ENCODE measurements at places on chromosomes 16 and 17.

GRCh38 chr16:53680756-53681155 is 22.9 kb downstream of the RPGRIP1L start:
- DNase-seq: no peak

- no peak for DNase-seq
These were observed 996 bp downstream of the MLKL start for GRCh38 chr16:74699666-74700065.

GRCh38 chr16:86215979-86216585 is 294.2 kb upstream of the FOXF1 start:
- DNase-seq: no peak

GRCh38 chr16:4852221-4852872 is 5.1 kb downstream of the UBN1 start:
- no peak for DNase-seq

DNA sequence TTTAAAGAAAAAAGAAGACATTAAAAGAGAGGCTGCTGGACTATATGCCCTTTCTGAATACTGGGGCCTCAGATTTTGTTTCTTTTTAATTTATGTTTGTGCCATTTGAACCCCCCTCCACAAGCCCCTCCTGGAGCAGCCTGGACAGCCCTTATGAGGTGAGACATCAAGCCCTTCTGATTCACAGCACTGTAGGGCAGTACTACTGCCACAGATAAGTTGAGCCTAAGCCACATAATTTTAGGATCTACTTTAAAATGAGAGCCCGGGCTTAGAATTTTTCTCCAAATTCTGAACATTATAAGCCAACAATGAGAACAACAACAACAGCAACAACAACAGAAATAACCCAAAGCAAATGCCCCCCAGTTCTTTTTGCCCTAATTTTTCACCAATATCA is 256.9 kb upstream of the SALL1 start:
- no peak for DNase-seq

DNA sequence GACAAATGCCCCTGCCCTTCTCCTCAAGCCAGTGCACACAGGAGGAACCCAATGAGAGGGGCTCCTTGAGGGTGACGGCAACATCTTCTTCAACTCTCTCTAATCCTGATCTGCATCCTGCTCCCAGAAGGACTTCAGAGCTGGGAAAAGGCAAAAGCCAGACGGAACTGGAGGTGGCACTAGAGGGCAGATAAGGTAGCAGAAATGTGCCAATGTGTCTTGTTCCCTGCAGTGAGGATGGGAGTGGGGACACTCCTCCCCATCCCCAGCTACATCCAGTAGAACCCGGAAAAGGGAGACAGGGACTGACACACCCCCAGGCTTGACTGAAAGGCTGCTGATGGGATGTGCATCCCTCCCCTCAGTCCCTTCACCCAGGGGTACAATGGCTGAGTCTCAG is 28.5 kb downstream of the SRCIN1 start:
- DNase-seq: no peak

DNA sequence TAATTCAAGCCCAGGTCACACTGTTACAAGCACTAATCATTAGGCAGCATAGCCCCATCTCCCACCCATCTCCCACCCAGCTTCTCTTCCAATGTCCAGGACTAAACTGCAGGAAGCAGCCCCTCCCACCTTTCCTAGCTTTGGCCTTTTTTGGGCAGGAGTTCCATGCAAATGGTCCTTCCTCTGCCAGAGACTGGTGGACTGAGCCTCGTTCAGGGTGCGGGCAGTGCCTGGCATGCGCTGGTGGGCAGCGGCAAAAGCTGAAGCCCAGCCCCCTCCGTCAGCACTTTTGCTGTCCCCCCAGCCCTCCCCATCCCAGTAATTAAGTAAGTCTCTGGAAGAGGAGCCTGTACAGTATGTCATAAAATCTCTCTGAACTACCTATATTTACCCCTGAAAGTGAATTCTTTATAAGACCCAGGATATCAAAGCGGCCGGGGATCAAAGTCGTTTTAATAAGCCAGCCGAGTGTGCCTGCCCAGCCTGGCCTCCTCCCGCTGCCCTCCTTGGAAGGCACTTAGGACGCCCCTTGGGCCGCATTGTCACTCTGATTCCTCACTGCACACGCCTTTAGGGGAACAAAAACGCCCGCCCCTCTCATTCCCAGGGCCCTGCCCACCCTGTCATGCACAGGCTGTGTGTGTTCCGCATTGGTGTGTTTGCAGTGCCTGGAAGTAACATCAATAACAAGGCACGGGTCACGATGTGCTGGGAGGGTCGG is 109.9 kb downstream of the IRX5 start:
- DNase-seq: no peak

- no peak for DNase-seq
These were observed 9.1 kb downstream of the CRHR1 start for GRCh38 chr17:45792995-45793755.

DNA sequence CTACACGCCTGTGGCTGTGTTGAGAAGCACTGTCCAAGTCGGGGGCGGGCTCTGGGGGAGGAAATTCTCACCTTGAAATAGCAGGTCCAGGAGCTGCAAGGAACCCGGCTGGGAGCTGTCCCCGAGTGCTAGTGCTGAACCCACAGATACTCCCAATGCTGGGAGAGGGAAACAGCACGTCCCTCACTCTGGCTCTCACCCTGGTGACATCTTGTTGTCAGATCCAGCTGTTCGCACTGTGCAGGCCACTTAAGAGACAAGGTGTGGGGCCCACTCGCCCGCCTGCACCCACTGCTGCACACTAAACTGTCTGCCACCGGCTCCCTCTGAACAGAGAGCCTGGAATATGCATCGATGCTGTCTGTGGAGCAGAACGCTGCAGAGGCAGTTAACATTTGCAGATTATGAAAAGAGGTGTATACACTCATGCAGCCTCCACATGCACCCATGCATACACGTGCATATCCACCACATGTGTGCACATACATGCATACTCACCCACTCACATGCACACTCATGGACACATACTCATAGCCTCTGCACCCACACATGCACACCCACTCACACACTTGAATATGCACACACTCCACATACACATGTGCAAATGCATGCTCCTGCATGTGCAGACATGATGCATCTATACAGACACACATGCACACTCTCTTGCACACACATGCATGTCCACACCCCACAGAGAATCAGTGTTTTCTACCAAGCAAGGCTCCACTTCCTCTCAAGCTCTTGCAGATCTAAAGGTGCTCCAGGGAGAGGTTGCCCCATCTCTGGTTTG is 42.0 kb downstream of the MGAT5B start:
- peak; percentile 68 for DNase-seq

- no peak for DNase-seq
These were observed 37.1 kb downstream of the TMEM11 start for GRCh38 chr17:21176773-21177395.

GRCh38 chr16:24668481-24669061 is 60.9 kb upstream of the TNRC6A start:
- no peak for DNase-seq

- DNase-seq: no peak
These were observed 116.6 kb downstream of the XYLT1 start for GRCh38 chr16:17354141-17354601.

DNA sequence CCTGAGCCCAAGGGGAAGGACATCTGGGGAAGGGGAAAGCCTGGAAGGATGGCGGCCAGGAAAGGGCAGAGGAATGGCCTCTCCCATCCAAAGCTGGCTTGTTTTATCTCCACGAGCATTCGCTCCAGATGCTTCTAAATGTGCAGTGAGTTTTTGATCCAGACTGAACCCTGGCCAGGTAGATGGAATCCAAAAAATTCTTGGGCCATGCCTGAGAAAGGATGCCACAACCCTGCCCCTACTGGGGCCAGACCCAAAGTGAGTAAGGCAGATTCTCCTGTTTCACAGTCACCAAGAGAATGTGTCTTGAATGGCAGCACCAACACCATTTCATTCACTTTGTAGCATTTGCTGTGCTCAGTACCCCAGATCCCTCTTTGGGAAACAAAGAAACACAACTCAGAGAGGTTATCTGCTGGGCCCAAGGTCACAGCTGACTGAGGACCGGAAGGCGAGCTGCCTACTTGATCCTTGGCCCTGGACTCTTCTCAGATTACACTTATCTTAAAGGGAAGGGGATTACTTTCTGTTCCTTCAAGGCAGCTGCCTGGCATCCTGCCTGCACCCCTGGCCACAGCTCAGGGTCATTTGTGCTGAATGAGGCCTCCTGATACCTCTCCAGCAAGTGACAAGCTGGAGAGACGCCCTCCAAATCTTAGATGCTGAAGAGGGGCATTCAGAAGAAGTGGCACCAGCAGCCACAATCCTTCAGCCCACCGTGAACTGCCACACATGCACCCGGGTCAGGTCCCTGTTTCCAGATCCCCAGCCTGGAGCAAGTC is 3.6 kb downstream of the LRRC75A start:
- no peak for DNase-seq

DNA sequence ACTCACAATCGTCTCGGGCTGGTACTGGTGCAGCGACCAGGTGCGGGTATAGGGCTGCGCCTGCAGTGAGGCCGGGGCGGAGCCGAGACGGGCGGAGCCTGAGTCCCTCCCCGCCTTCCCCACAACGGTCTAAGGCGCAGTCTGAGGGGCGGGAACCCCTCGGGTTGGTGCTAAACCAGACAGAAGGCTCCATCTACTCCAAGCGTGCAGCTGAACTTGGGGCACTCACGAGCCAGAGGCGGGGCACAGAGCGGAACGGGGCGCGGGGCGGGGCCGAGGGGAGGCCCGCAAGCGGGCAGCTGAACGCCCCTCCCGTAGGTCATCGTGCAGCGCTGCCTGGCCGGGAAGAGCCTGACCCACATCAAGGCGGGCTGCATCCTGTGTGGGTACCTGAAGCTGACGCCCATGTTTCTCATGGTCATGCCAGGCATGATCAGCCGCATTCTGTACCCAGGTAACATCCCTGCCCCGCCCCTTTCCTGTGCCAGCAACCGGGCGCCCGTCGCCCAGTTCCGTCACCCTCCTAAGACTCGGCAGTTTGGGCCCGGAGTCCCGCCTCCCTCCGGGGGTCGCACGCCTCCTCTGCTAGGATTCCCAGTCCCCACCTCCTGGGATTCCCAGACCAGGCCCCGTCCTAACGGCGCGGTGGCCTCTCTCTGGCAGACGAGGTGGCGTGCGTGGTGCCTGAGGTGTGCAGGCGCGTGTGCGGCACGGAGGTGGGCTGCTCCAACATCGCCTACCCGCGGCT is 5.0 kb downstream of the SLC5A2 start:
- DNase-seq: no peak

DNA sequence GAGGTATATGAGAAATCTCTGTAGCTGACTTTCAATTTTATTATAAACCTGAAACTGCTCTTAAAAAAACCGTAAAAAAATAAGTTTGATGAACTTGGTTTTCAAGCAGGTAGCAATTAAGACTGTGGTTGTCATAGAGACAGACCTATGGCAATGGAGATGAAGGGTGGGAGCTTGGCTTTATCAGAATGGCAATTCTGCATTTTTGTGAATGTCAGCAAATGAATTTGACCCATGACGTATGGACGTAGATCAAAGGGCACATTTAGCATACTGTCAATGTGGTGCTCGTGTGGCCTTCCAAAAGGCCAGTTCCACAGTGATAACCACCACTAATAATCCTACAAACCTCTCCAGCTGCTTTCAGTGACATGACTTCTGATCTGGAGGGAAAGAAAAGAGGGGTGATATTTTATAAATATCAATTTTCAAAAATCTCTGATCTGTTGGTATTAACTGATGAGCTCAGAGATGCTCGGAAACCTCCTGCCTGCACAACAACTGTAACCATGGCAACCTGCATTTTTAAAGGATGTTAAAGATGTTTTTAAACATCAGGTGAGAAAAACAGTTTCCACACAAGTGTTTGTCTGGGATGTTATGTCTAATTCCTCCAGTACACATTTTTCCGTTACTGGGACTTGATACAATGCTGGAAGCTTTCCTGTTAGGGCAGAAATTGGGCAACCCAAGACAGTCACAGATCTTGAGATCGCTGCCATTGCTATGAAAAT is 533.7 kb downstream of the CDH13 start:
- DNase-seq: no peak

DNA sequence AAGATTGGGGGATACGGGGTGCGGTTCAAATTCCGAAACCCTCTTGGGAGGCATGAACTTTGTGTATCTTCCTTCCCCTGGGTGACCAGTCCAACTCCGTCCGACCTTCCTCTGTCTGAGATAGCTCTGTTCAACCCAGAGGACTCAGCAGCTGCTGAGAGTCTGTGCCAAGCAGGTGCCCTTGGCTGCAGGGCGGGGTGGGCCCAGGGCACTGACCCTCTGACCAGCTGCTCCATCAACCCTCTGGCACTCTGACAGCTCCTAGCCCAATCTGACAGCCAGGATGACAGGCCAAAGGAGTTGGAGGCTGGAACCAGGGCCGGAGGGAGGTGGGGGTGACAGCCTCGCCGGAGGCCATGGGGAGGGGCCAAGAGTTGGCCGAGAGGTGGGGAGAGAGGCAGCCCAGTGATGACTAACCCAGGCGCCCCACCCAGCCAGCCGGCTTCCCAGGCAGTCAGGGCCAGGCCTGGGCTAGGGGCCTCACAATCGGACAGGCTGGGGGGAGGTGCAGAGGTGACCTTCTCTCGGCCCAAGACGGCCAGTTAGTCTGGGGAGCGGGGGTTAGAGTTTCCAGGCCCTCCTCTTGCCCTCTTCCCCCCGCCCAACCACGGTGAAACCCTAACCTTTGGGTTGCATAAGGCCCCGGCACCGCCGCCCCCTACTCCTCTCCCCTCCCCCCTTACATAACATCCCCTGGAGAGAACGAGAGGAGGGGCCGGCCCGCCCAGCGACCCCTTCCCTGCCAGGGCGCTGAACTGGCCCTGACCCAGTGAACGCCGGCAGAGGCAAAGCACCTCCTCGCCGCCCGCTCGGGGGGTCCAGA is 5.0 kb upstream of the TLCD2 start:
- peak; percentile 67 for DNase-seq

DNA sequence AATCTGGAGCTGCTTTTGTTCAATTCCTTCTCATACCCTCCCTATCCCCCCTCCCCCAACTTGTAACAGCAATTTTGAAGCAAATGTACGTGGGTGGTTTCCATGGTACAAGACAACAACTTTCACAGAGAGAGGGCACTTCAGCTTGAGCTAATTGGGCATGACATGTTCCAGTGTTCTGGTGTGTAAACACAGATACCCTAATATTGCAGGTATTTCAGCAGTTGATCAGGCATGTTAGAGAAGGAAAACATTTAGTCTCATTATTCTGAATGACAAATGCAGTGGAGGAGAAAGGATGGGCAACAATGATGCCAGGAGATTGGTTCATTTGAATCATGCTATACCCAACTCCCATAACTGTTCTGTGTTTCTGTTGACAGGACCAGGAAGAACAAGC is 137.5 kb downstream of the TRIM37 start:
- no peak for DNase-seq

- no peak for DNase-seq
These were observed 12.0 kb upstream of the CA4 start for GRCh38 chr17:60137731-60138130.

DNA sequence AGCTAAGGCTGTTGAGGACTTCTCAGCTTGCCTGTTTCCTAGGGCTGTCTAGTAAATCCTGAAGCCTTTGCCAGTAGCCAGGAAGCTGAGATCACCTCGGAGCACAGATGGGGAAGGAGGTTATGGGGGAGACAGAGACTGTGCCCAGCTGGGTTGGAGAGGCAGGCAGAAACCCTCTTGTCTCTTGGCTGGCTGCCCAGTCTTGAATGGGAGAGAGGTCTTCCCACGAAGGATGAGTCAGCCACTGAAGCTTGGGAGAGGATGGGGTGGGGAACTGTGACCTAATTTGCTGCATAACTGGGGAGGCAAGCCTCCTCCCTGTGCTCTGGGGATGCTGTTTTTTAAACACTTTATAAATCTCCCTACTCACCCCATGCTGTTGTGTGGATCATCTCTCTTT is 69.8 kb downstream of the SHISA9 start:
- peak; percentile 92 for DNase-seq
